ENCODE measurements at places on chromosomes 13 and 19.

GRCh38 chr13:33087790-33088189, 71.6 kb downstream of the KL start:
- no peak for DNase-seq

- DNase-seq = no peak
These were observed 28.0 kb upstream of the SLC15A1 start for GRCh38 chr13:98780451-98780850.

- no peak for DNase-seq
These were observed 128.4 kb upstream of the SPRY2 start for GRCh38 chr13:80469105-80469852.

- DNase-seq = no peak
These were observed 20.3 kb downstream of the ATP12A start for GRCh38 chr13:24700539-24700938.

DNA sequence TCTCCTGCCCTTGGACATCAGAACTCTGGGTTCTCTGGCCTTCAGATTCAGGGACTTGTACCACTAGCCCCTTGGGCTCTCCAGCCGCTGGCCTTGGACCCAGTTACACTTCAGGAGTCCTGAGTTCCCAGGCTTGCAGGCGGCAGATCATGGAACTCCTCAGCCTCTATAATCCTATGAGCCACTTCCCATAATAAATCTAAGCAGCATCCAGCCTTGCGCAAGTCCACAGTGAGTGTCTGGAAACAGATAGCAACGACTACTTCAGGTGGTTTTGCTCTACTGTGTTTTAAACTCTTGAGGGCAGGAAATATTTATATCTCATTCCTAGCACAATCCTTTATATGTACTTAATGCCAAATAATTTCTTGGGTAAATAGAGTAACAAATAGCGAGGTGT, 92.3 kb downstream of the COL4A1 start:
- no peak for DNase-seq

DNA sequence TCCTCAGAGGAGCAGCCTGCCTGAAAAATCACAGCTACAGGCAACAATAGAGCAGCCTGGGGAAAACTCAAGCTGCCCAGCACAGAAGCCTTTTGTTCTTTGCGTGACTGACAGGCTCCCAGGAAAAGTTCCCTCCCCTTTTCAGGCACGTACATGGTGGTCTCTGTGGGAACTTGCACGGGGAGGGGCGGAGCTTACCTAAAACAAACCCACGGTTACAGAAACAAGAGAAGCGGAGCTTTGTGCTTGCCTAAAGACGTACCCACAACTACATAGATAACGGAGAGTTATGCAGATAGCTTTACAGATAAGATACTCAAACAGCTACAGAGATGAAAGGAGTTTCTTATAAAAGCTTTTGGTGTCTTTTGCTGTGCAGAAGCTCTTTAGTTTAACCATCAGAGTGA, 11.4 kb downstream of the ETFB start:
- no peak for DNase-seq

- peak; percentile 87 for DNase-seq
These were observed 697 bp downstream of the FCGRT start for GRCh38 chr19:49512970-49513745.

GRCh38 chr19:3041761-3042620, 12.9 kb upstream of the TLE2 start:
- no peak for DNase-seq

DNA sequence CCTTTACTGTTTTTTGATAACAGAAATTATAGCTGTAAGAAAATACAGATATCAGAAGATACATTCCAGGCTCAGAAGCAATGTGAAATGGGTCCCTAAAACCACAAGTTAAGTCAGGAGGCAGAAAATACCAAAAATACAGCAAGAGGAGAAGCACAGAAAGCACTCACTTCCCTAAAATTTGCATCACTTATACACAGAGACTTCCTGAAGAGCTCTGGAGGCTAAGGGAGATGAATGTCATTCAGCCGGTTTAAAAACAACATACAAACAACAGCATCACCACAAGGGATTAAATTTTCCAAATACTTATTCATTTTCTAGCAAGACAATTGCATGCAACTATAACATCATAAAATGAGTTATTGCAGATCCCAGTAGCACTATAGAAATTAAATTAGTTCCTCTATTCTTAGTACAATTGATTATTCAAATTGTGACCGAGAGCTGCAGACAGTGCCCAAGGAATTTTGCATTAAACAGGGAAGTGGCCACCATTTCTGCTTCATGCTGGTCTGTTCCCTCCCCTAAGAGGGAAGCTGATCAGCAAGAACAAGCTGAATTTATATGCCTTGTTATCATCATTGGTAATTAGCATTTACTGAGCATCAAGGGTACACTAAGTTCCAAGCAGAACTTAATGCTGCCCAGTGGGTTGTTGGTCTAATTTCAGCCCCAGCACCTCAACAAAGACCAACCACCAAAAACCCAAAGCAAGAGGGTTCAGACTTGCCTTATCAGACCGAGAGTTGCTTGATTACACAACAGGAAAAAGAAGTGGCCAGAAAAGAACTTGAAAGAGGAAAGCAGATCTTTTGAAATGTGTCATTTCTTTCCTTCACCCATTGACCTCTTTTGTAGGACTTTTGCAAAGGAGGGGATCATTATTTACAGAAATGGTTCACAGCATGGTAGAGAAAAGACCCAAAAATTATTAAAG, 140.7 kb downstream of the KCTD12 start:
- DNase-seq = no peak

GRCh38 chr13:110559429-110559943, 2.0 kb downstream of the RAB20 start:
- DNase-seq = no peak

GRCh38 chr19:33471111-33471996, 50.2 kb downstream of the PEPD start:
- no peak for DNase-seq

- DNase-seq = no peak
These were observed 2.4 kb downstream of the MBOAT7 start for GRCh38 chr19:54186934-54187381.

- DNase-seq = no peak
These were observed 41.0 kb upstream of the USP29 start for GRCh38 chr19:57078802-57079201.

- no peak for DNase-seq
These were observed 15.8 kb downstream of the FREM2 start for GRCh38 chr13:38702669-38703068.

GRCh38 chr13:75071796-75072195, 410.2 kb downstream of the TBC1D4 start:
- no peak for DNase-seq

DNA sequence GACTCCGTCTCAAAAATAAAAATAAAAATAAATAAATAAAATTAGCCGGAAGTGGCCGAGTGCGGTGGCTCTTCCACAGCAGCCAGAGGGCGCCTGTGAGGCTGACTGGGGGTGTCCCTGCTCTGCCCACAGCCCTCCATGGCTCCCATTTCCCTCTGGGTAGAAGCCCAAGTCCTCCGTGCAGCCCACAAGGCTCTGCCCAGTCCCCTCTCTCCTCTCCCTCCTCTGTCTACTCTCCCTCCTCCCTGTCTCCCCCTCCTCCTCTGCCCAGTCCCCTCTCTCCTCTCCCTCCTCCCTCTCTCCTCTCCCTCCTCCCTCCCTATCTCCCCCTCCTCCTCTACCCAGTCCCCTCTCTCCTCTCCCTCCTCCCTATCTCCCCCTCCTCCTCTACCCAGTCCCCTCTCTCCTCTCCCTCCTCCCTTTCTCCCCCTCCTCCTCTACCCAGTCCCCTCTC, 20.4 kb downstream of the MISP start:
- DNase-seq = no peak

DNA sequence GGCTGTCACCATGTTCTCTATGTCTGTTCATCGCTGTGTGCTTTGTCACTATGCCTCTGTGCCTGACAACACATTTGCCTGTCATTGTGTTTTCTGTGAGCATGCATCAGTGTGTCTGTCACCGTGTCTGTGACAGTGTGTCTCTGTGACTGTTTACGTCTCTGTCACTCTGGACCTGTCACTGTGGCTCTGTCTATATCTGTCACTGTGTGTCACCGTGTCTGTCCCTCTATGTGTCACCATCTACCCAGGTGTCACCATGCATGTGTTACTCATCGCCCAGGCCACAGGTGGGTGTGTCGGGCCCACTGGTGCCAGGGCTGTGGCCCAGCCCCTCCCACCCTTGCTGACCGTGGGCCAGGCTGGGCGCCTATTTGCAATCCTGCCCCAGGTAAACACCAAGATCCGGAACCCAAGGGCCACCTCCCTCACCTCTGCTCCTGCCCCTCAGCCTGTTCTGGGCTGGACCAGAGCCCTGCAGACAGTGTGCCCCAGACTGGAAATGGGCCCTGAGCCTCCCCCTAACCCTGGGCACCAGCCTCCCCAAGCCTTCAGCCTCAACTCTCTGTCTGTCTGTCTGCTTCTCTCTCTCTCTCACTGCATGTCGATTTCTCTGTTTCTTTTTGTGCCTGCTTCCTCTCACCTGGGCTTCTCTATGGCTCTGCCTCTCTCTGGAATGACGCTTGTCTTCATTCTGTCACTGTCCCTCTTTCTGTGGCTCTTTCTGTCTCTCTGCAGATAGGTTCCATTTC, 7.7 kb downstream of the IRF2BP1 start:
- DNase-seq = no peak

DNA sequence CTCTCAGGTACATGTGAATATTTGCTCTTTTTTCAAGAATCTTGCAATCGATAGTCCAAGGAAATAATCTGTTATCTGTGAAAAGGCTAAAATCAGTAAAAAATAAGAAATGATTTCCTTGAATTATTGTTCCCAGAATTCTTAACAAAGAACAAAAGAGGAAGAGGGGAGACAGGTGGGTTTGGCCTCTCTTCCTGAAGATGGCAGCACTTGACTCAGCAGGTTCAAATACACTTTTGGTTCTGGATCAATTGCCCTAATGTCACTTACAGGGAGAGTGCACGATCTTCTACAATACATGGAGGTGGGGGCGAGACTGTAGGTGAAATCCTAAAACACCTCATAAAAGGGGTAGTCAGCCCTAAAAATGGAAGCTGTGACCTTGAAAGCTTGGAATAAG, 358.7 kb downstream of the IRS2 start:
- peak; percentile 13 for DNase-seq

DNA sequence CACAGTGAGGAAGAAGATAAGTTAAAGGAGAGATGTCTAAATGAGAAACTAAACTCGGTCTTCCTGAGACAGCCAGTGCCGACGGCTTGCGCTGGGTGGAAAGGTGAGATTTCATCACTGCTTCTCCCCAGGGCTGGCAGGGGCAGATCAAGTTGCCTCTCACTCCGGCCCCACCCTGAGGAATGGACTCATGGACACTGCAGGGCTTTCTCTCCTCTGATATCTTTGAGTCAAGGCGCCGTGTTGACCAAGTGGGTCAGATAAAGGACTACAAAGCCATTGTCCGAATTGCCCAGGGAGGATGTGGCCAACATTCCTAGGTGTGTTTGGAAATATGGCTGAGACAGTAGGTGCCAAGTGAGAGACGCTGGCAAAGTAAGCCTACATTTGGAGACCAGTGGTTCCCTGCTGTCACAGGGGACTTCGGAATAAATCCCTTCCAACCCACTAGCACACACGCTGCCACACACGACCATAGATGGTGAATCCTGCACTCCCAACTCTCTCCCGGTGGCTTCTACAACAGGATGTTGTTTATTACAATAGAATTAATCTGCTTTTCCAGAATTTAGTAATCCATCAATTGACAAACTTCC, 156.5 kb upstream of the TSC22D1 start:
- DNase-seq = no peak

DNA sequence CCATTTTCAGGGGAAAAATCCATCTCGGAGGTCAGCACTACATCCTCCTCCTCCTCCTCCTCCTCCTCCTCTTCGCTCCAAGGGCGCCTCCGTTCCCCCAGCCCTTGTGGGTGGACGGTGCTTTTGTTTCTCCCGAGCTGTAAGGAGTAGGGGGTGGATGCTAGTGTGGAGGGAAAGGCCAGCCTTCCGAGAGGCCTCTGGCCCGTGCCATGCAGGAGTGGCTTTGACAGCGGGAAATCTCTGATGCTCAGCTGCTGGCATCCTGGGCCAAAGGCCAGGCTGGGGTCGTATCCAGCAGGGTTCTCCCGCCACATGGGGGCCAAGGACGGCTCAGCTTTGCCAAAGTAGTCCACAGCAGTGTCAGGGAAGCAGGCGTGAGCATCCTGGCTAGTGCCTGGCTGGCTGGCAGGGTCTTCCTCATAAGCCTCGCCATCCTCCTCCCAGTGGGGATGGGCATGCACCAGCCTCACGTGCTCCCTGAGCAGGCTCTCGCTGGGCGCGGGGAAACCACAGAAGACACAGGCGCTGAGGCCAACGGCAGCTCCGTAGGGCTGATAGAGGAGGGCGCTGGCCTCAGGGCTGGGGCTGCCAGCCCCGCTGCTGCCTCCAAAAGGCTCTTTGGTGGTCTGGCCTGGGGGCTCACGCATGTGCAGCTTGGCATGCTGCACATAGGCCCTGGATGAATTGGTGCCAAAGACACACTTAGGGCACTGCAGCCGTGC, 10.5 kb downstream of the WIZ start:
- DNase-seq = no peak

DNA sequence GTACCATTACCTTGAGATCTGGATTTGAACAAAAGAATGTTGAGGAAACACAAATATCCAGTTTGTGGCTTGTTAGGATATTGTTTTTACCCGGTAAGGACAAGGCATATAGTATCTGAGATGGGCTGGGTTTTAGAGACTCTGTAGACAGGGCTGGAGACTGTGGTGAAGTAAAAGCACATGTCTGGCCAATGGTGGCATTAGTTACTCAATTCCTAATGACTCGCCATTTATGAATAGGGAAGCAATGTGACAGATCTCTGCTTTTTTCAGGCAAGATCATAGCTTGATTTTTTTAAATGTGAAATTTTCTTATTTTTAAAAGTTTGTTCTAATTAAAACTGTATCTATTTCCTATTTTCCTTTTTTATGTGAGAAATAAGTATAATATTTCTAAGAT, 371.1 kb upstream of the SPRY2 start:
- no peak for DNase-seq

DNA sequence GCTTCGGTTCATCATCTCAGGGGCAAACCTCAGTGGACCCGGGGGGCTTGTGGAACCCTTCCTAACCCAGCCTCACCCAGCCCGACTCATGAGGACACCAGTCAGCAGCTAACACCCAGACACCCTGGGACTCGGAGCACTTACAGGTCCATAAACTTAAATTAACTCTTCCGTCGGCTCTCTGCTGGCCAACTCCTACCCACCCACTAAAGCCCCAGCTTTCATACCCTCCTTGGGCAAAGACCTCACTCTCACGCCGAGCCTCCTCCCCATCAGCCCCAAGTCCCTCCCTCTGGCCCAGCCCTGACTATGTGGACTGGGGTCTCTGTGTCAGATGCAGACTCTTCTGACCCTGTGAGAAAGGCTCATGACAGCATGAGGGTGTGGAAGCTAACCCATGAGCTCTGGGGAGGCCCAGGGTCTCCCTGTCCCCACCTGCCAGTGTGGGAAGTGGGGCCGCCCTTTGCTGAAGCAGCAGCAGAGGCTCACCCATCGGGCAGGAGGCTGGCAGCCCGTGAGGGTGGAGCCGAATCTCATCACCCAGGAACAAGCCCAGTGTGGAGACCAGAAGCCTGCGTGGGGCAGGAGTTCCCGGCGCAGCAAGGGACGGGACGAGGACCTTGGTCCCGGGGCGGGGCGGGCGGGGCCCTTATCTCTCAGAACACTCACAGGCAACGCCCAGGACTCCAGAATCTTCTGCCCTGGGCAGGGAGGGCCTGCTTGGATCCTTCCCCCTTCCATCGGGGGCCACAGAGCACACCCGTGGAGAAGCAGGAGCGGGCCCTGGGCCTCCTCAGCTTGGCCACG, 19.8 kb downstream of the TCF3 start:
- DNase-seq = no peak

All from NCI-H146 (cell line).